D721Med (cell line): ENCODE measurements at places on chromosomes 7 and 10.

GRCh38 chr10:2335626-2336025, 598.3 kb upstream of the ADARB2 start:
- no peak for DNase-seq

GRCh38 chr10:8298896-8299570, 244.5 kb downstream of the GATA3 start:
- DNase-seq, result no peak

- DNase-seq, result no peak
Observed at GRCh38 chr10:126734967-126735366, 64.5 kb upstream of the C10orf90 start.

- DNase-seq, result no peak
Observed at GRCh38 chr10:129877773-129878371, 86.2 kb downstream of the EBF3 start.

GRCh38 chr7:114150689-114151088, 231.9 kb upstream of the PPP1R3A start:
- DNase-seq, result no peak

GRCh38 chr7:152590481-152590880, 85.5 kb downstream of the XRCC2 start:
- DNase-seq, result no peak

DNA sequence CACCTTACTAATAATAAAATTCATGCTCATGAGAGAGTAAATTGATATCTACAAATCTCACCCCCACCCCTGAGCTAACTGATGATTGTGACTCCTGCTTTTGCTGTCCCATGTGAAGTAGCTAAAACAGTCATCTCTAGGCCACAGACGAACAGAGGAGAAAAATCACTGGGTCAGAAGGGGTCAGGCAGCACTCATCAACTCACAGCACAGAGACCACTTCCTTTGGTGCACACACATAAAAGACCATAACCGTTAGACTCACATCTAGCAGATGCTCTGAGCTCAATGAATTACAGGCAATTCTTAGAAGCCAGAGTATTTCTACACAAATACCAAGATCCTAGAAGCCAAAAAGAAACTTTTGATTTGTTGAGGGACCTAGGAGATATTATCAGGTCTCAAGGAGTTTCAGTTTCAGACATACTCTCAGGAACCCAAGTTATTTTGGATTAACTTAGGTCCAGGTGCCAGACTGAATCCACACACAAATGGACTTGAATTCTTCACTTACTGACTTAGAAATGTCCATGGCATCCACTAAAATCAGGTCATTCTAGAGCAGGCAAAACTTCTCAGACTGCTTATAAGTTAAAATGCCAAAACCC, 65.0 kb upstream of the TES start:
- no peak for DNase-seq

DNA sequence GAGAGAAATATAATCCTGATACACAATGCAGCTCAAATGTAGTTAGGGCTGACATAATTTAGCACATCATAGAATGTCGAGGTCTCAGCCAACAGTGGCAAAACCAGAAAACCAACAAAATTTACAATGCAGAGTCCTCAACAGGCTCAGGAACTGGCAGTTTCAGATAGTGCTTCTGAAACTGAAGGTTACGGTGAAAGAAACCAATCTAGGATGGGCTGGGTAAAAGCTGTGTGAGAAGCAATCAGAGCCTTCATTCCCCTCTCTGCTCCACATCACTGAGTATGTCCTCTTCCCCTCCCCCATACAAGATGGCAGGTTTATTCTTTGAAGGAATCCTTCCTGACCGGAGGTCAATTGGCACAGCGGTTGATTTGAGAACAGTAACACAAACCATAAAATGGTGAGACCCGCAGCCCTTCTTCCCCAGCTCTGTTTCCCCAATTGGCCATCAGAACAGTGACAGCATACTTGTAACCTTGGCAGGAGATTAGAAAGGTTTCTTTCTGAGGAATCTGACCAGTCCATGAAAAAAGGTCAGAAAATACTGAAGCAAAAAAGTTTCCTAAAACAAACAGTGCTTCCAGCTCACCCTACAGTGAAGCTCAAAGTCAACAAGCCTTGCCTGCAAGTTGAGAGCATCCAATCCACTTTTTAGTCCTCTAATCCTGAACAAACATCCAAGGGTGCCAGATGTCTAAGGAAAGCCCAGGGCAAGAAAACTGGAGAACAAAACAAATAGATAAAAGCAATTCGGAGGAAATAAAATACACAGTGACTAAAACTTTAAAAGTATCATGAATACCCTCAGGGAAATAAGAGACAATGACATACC, 53.9 kb upstream of the IL6 start:
- DNase-seq, result no peak

DNA sequence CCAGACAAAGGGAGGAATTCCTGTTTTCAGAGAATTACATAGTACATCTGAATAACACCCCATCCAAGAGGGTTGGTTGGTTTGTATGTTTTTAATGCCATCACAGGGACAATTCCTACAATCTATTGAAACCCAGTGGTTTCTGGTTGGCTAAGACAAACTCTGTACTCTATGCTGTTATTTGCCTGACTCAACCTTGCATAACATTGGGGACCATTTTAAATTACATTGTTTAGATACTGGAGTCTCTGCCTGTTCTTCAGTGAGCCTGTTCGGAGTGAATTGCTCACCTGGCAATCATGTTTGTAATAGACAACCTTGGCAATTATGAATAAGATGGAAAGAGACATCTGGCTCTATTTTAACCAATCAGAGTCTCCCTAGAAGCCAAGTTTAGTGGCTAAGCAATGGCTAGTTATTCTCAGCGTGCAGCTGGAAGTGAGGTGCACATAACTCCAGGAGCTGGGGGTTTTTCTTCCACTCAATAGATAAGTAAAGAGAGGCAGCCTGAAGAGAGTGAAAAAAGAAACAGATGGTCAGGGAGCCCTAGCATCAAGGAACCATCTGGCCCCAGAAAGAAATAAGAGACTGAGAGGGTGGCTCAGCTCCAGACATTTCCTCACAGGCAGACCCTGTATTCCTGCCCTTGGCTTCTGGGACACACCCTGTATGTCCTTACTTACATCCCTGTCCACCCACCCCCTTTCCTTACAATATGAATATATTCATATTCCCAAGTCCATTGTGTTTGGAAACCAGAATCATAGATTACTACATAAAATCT, 21.2 kb upstream of the SLC35G1 start:
- DNase-seq, result no peak

DNA sequence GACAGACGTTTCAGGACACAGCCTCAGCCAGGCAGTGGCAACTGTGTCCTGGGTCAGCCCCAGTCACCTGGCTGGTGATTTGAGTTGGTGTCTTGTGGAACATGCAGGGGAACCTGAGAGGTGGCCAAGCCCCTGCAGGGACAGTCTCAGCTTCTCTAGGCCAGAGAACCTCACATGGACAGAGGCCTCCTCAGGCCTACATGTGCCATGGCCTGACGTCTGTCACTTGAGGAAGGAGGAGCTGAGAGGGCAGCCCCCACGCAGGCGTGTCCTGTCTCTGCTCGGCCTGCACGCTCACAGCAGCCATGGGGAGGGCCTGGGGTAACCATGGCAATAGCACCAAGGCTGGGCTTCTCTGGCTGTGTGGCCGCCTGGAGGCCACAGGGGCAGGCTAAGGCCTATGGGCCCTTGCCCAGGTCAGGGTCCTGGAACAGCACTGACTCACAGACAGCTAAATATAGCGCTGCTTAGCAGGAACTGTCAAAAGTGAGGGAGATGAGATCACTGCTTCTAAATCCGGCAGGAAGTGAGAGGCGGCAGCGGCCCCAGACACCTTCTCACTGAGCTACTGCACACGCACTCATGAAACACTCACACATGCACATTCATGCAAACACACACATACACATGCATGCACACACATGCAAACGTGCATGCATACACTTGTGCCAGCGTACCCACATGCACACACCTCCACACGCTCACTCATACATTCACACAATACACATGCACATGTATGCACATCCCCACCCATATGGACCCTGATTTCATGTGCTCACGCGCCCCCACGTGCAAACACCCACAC, 57.0 kb downstream of the YKT6 start:
- DNase-seq, result no peak

DNA sequence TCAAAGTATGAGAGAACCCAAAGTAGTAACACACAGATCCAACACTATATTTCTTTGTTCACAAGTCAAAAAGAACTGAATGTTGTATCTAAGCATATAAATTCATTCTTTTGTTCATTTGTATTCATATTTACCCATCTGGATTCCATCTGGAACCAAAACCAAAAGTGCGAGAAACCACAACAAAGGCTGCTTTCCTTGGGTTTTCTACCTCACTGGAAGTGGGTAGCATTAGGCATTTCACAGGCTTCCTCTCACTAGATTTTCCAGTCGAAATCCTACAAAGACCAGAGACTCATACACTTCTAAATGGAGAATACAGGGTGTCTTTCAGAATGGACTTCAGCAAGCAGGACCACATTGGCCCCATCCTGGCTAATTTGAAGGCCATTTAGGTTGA, 109.8 kb upstream of the WNT16 start:
- DNase-seq, result no peak

DNA sequence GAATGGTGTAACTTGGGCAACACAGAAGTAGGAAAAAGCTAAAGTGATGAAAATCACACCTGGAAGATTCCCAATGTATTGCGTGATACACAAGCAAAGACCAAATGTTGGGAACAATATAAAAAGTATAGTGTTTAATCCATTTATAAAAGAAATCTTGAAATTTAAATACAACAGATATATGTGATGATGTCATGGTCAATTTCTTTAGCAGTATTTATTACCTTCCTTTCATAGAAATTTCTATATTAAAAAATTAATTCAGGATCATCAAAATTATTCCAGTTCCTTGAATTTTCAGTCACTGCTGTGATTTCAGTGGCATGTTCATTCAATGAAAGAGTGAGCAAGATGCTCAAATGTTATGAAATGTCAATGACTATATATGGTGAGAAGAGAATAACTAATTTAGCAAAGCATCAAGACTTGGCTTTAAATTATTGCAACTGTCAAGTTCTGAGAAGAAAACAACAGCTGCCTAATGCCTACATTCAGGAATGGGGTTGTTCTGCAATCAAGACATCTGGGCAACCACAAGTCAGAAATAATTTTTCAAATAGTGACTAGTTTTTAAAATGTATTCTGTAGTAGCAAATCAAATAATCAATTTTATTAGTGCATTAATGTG, 308.8 kb downstream of the SEMA3D start:
- DNase-seq, result no peak

DNA sequence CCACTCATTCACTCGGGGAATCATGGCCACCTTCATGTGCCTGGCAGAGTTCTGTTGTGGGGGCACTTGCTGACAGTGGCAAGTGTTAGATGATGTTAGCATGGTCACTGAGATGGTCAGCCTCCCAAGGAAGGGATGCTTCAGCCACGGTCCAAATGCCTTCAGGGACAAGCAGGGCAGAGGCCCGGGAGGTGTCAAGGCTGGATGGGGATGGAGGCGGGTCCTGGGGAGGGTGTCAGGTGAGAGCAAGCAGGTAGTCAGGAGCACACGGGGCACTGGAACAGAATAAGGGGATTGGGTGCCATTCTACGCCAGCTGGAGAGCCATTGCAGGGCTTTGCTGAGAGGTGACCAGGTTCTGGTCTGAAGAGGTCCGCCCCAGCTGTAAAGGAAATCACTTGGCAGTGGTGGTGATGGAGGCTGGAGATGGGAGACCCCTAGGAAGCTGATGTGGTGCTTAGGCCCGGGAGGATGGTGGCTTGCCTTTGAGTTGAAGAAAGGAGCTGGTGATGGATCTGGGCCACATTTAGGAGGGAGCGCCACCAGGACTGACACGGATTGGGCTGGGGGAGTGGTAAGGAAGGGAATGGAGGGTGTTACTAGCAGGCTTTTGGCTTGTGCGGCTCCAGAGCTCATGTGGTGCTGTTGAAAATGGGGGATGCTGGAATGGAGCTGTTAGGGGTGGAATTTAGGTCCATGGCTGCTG, 24.1 kb downstream of the AGAP3 start:
- DNase-seq, result no peak
